ENCODE measurements at places on chromosomes 16 and 17.
A peak's percentile ranks its signal among the peaks of the same experiment; 100 is the strongest.

DNA sequence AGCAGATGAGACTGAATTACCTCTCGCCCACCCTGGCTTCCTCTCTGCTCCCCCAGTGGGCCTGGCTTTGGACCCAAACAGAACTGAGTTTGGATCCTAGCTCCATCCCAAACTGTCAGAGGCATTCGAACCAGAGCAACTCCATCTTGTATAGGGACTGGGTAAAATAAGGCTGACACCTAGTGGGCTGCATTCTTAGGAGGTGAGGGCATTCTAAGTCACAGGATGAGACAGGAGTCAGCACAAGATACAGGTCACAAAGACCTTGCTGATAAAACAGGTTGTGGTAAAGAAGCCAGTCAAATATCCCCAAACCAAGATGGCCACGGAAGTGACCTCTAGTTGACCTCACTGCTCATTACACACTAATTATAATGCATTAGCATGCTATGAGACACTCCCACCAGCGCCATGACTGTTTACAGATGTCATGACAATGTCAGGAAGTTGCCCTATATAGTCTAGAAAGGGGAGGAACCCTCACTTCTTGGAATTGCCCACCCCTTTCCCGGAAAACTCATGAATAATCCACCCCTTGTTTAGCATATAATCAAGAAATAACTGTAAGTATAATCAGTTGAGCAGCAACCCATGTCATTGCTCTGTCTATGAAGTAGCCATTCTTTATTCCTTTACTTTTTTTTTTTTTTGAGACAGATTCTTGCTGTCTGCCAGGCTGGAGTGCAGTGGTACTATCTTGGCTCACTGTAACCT is 44.4 kb downstream of the LYRM1 start:
- no peak for DNase-seq

GRCh38 chr17:45035848-45036247 is 15.6 kb downstream of the DCAKD start:
- no peak for DNase-seq

DNA sequence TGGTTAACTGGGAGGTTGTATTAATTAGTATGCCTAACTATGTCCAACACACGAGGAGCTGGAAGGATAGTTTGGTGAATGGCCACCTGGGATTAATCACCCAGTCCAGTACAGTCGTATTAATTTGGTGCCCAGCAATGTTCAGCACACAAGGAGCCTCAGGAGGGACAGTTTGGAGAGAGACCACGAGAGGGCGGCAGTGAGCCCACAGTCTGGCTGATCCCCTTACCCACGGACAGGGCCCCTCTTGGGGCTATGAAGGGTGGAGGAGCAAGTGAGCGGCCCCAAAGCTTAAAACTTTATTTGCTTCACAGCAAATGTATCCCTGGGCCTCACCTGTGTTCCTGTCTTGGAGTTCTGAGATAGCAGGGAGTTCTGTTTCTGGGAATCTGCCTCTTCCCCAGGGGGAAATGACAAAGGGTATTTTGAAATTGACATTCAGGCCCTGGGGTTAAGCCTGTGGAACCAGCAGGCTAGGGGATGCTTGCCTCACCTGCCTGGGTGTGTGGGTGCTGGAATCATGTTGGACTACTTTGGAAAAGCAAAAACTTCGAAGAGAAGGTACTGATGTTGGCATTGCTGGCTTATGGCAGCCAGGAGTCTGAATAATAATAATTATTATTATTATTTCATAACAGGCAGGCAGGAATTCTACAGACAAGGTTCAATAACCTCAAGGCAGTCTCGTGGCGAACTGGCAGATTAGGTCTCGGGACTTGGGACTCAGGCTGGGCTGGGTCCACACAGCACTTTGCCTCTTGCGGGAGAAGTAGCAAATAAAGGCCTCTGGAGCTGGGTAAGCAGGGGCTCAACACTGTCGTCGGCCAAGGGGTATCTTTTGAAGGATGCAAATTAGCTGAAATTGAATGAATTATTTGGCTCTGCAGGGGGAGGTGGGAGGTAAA is 227.6 kb upstream of the ASIC2 start:
- DNase-seq, result peak; percentile 76

DNA sequence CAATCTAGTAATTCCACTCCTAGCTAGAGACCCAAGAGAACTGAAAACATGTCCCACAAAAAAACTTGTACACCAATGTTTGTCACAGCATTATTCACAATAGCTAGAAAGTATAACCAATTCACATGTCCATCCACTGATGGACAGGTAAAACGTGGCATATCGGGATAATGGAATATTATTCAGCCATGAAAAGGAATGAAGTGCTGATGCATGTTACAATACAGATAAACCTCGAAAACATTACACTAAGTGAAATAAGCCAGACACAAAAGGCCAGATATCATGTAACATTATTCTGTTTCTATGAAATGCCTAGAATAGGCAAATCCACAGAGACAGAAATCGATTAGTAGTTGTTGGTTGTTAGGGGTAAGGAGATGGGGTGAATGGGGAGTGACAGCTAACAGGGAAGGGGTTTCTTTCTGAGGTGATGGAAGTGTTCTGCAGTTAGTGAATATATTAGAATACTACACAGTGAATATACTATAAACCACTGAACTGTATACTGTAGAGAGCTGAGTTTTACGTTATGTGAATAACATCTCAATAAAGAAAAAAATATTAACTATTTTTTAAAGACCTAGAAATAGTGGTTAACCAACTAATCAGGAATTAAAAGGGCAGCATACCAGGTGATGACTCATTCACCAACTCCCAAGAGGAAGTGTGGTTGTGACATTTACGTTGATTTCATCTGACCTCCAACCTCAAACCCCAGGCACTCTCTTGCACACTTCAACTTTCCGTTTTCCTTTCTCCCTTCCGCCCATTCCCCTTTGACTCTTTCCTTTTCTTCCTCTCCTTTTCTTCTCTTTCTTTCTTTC is 48.6 kb downstream of the GAS7 start:
- no peak for DNase-seq

- DNase-seq, result peak; percentile 61
These were observed 243.1 kb downstream of the SEC14L1 start for GRCh38 chr17:77383613-77384608.

- peak; percentile 63 for DNase-seq
These were observed 94.4 kb upstream of the CIBAR2 start for GRCh38 chr16:85206472-85207356.

DNA sequence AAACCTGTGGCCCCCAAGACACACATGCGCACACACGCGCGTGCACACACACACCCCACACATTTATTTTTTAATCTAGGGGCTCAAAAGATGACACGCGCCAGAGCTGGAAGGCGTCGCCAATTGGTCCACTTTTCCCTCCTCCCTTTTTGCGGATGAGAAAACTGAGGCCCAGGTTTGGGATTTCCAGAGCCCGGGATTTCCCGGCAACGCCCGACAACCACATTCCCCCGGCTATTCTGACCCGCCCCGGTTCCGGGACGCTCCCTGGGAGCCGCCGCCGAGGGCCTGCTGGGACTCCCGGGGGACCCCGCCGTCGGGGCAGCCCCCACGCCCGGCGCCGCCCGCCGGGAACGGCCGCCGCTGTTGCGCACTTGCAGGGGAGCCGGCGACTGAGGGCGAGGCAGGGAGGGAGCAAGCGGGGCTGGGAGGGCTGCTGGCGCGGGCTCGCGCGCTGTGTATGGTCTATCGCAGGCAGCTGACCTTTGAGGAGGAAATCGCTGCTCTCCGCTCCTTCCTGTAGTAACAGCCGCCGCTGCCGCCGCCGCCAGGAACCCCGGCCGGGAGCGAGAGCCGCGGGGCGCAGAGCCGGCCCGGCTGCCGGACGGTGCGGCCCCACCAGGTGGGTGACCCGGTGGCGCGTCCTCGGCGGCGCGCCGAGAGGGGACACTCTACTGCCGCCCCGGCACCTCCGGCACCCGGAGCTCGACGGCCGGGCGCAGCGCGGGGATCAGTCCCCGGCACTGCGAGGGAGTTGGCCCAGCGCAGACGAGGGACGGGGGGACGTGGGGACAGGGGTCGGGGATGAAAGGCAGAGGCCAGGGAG is at the start of gene STAT5A:
Gene STAT5A, plus strand, starts transcription at position 522 of the 826 bp plus-strand sequence. CDS start 914 bp downstream, outside the sequence.
- peak; percentile 87 for DNase-seq

- DNase-seq, result no peak
These were observed 42.2 kb upstream of the BRD7 start for GRCh38 chr16:50411034-50411433.

GRCh38 chr17:74190154-74190553 is 13.3 kb upstream of the RPL38 start:
- DNase-seq, result no peak

GRCh38 chr17:72145962-72146361 is 25.1 kb downstream of the SOX9 start:
- DNase-seq, result no peak

- DNase-seq, result peak; percentile 32
These were observed 55.2 kb downstream of the CMIP start for GRCh38 chr16:81499576-81500380.

DNA sequence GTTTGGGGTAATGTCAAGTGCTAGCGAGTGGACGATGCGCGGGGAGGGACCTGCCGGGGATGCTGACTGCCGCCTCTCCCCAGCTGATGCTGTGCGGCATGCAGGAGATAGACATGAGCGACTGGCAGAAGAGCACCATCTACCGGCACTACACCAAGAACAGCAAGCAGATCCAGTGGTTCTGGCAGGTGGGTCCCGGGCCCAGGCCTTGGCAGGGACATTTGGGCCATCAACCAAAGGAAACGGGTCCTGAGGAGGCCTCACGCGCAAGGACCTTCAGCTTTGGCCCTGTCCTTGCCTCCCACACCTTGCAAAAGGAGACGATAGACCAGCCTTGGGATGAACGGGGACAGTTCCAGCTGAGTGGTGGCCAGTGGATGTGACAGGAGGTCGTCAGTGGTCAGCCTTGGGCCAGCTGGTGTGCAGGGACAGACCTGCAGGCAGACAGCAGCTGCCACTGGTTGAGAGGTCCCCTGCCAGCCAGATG is 13.6 kb upstream of the CLEC18A start:
- no peak for DNase-seq

DNA sequence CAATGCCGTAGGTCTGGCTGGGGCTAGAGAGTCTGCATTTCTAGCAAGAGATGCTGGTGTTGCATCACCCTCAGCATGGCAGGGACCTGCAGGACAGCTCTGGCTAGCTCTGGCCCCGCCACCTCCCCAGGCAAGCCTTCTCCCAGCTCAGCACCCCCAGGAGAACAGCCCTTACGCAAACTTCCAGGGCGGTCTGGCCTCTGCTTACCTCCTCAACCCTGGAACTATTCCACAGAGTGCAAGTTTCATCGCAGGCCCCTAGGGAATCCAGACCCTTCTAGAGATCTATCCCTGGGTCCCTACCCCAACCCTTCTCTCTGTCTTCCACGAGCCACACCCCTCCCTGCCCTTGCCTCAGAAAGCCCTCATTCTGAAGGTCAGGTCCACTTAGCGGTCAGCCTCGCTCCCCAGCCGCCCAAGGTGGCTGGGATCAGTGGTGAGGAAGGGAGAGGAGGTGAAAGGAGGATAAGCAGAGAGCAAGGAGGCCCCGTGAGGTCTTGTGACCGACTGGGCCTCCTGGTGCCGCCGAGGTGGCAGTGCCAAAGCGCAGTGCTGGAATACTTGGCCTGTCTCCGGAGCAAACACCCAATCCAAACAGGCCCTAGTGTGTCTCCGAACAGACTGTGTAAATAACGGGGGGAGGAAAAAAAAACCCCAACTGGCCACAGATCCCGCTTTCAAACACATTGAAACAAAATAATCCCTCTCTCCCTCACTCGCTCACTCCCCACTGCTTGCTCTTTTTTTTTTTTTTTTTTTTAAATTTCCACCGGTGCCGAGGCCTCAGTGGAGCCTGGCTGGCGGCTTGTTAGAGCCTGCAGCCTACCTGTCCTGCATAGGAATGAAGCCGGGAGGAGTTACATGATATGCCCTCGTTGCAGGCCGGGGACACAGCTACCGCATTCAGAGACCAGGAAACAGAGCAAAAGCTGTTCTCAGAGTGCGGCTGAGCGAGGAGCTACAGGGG is 380.9 kb downstream of the SOX9 start:
- DNase-seq, result peak; percentile 80

GRCh38 chr16:70746040-70746707 is 54.8 kb downstream of the VAC14 start:
- DNase-seq, result peak; percentile 68

DNA sequence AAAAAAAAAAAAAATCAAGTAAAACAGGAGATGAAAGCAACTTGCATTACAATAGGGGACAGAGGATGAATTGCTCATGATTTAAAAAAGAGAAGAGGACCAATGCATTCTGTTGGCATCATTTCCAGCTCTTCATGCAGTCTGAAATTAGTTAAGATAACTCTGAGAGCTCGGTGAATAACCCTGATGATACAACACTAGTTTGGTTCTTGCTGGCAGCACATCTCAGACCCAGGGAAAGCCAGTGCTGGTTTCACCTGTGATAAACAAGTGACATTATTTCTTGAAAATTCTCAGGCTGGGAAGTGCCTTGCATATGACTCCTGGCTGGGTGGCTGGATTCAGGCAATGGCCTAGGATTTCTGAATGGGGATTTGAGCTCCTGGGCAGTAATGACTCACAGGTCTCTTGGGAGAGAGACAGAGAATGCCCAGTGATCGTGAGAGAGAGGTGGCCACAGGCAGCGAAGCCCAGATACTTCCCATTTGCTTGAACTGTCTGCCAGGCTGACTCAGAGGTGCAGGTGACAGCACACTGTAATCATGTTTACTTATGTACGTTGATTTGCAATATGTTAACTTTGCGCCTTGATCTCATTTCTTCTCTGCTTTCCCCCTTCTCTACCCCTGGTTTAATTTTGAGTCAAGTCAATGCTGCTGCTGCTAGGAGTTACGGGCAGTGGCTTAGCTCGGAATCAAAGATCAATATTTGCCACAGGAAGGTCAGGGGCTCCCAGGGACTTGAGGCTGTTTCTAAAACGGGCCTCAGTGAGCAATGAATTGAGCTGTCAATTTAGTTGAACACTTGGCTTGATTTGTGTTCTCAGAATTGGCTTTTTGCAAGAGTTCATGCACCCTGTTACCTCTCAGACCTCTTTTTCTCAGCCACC is 27.1 kb downstream of the ARSG start:
- DNase-seq, result peak; percentile 66

- DNase-seq, result no peak
These were observed 407.3 kb downstream of the XYLT1 start for GRCh38 chr16:17063201-17064139.

DNA sequence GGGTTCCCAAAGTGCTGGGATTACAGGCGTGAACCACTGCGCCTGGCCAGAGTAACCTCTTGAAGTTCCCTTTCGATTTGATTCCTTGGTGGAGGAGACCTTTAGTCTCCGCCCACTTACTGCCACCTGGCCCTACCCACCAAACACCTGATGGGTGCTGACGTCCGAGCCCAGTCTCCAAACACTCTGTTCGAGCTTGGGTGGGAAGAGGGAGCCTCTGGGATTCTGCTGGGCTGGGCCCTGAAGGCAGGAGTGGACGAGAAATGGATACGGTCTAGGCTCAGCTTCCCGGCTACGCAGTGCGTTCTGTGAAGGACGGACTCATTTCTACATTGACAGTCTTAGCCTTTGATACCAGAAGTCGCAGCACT is 870 bp upstream of the ITGA3 start:
- peak; percentile 85 for DNase-seq

- DNase-seq, result no peak
These were observed 95.7 kb upstream of the PSMD7 start for GRCh38 chr16:74200921-74201320.

GRCh38 chr17:40178021-40178601 is 841 bp downstream of the RAPGEFL1 start:
- DNase-seq, result peak; percentile 63

Measured in pancreas (tissue), 10 donors.